Effector CD4-positive, alpha-beta T cell (primary cell): ENCODE measurements at places on chromosomes 7 and 10.
A peak's percentile ranks its signal among the peaks of the same experiment; 100 is the strongest.

DNA sequence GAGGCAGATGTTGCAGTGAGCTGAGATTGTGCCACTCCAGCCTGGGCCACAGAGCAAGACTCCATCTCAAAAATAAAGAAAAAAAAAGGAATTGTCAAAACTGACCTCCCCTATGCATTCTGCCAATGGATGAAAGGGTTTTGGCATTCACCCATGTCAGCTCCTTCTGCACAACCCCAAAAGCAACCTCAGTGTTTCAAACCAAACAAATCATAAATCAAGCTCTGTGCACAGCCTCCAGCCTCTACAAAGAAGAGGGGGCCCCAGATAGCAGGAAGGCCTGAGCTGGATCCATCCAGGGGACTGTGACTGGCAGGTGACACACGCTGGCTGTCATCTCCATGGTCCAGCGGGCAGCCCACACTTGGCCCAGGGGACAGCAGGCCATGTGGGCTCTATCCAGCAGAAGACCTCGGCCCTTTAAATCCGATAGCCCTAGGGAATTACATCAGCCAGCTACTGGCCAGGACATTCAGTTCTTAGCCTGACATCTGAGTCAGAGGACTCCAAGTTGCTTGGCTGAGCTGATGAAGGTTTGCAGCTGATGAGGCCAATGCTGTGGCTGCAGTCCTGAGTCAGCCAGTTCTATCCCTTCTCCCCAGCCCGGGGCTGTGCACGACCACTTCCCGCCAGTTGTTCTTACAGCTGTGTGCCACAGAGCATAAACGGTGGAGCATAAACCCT lies 52.0 kb upstream of the FIGNL1 start:
- DNase-seq, result no peak

GRCh38 chr10:78448470-78448869 lies 414.8 kb downstream of the RPS24 start:
- DNase-seq, result no peak

DNA sequence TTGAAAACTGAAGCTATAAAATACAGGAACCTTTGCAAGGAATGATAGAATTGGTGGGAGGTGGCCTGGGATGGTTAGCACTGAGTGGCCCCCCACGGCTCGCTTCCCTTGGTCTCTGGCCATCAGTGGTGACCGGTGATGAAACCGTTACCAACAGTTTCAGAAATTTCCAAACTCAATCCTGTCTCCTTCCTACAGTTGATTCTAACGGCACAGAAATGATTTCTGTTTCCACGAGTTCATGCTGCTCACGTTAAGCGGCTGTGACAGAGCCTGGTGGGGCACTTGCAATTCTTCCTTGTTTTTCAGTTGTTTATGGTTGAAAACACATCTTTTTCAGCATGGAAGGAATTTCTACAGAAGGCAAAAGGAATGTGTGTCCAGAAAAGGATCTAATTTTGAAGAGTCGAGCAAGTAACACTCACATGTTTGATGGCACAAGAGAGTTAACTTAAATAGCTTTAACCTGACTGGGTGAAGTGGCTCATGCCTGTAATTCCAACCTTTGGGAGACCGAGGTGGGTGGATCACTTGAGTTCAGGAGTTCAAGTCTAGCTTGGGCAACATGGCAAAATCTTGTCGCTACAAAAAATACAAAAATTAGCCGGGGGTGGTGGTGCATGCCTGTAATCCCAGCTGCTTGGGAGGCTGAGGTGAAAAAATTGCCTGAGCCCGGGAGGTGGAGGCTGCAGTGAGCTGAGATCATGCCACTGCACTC lies 100.1 kb downstream of the DNAJB6 start:
- DNase-seq, result no peak

GRCh38 chr7:135235841-135236240 lies 2.2 kb downstream of the STRA8 start:
- no peak for DNase-seq

DNA sequence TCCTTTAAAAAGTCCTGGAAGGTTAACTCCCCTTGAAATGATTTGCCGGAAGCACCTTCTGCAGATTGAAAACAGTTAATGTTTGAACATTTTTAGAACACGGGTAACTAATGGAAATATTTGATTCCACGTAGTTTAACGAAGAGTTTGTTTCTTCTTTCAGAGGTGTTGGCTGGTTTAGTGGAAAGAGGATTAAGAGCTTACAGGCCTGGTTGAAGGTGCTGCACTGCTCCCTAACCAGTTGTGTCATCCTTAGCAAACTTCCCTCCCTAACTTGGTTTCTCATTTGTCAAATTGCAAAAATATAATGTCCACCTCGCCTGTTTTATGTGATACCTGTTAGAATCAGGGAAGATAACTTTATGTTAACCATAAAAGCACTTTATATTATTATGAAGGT lies 243.0 kb upstream of the FZD8 start:
- no peak for DNase-seq

DNA sequence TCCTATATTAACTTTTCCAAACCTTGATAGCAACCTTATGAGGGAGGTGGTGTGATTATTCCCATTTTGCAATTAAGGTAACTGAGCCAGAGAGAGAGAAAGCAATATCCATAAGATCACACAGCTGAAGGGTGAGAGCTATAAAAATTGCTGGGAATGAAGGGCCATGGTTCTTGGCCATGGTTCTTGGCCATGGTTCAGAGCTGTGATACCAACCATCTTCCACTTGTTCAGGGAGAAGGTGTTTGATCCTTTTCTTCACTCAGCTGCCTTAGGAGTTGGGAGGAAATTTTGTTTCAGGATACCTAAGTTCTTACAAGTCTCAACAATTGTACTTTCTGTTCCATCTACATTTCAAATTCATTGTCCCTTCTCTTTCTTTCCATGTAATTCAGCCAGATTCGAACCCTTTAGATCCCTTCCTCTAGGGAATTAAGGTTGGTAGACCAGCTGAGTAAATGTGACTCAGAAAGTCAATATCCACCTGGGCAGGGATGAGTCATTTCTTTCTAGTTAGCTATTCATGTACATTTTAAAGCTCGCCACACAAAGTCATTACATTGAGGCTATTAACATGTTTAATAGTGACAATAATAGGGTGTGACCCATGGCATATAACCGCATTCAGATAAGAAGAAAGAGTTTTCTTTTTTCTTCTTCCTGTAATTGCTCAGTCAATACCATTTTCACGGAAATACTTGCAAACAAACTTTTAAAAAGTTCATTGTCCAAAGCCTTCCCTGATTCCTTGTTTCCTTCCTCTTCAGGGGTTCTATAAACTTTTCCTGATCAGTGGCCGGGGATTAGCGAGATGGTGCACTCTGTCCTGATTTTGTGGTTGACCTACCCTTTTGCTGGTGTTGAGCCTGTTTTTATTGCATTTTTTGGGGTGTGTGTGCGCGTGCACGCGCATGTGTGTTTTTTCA lies 143.4 kb downstream of the TCF7L2 start:
- DNase-seq, result no peak

DNA sequence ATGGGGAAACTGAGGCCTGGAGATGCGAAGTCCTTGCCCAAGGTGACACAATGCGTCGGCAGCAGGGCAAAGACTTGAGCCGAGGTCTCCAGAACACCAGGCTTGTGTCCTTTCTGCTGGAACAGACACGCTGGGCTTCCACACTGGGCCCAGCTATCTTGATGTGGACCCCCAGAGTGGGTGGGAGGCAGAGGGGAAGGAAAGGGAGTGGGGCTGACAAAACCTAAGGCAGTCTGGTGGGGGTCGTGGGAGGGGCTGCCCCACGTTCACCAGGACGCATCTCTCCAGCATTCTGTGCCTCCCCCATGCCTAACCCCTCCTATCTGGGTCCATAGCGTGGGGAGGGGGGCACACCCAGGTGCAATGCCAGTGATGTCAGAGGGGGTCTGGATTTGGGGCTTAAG lies 38.1 kb downstream of the PPIF start:
- DNase-seq, result no peak

GRCh38 chr7:80708123-80708522 lies 69.7 kb downstream of the CD36 start:
- DNase-seq, result no peak

DNA sequence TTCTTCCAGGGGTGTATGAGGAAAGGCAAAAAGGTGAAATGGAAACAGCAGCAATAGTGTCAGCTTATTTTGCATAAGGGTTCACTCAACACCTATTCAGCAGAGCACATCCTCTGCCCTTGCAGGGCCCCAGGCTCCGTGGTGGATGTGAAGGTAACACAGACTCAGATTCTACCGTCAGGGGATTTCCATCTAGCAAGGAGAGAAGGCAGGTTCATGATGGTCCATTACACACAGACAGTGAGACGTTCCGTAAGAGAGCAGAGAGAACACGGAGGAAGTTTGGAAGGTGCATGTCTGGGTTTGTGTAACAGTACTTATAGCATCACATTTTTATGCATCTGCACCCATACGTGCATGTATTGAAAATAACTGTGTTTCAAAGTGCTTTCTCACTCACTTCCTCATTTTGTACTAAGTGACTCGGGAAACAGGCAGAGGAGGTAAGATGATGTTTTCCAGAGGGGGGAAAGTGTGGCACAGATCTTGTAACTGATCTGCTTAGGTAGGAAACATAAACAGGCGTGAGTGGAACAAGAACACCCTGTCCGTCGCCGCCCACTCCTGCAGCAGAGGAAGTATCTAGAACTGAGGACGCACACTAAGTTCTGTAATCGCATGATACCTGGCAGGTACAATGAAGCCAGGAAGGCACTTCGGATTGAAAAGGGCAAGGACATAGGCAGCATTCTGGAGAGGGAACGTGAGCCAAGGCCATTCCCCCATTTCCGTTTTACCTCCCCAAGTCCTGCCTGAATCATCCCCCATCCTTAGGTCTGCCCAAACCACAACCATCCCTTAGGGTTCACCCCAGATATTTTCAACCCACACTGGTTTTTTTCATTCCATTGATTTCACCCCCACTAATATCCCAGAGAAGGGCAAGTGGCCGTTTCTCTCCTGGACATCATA lies 1.0 kb upstream of the ENO4 start:
- peak; percentile 24 for DNase-seq

DNA sequence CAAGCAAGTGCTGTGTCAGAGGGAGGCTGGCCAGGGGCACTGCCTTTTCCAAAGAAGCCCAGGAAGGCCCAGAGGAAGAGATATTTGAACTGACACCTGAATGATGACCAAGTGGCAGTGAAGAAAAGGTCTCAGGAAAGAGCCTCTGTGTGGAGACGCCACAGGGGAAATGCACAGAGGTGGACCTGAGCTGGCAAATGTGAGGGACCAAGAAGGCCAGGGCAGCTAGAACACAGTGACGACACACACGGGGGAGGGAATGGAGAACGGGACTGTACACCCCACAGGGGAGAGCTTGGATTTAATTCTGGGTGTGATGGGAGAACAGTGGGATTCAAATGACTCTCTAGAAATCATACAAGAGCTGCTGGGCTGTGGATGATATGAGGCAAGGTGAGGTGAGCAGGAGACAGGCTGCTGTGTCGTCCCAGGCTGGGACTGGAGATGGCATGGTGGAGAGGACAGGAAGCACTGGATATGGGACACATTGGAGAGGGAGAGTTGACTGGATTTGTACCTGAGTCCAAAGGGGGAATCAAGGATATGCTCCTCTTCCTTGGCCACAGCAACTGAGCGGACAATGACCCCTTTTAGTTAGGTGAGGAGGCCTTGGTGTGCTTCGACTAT lies 84.2 kb upstream of the DDC start:
- DNase-seq, result no peak

DNA sequence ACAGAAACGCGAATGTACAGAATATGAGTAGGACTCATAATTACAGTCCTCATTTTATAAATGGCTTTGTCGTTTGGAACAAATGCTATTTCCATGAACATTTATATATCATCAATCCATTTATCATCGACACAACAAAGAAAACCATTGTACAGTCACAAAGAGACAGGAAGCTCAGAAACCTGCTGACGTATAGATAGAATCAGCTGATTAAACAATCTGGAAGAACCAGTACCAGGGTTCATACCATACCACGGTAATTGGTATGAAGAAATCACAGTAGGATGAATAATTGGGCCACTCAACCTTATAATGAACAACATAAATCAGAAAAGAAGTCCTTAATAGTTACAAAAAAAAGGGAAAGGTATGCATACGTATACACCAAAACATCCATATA lies 295.0 kb downstream of the PARD3 start:
- DNase-seq, result no peak

DNA sequence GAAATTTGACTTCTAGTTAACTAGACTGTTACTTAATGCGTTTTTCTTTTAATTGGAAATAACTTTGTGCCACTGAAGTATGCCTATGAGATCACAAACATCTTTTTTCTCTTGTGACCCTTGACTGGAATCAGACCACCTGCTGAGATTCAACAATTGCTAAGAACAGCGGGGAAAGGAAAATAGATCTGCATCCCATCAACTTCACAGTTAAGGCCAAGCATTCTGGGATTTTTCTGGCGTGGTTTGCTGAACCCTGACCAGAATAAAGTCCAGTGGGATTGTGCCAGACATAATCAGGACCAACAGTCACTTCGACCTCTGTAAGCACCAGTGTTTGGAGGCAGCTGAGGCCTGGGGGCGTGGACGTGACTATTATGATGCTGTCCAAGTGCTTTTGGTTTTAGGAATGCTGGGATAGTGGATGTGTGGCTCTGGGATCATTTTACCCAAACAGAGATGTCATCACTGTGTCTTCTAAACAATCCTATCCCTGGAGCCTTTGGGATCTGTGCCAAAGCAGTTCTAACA lies 373.3 kb upstream of the PRKCQ start:
- no peak for DNase-seq

- no peak for DNase-seq
These were observed 201.6 kb downstream of the MBL2 start for GRCh38 chr10:52571018-52571417.

GRCh38 chr7:47345857-47346298 lies 236.0 kb downstream of the TNS3 start:
- DNase-seq, result no peak

GRCh38 chr7:141094336-141095070 lies 20.6 kb downstream of the TMEM178B start:
- DNase-seq, result no peak

- peak; percentile 53 for DNase-seq
These were observed at the start of gene TCF7L2 for GRCh38 chr10:112949875-112950507. Gene TCF7L2, plus strand, starts transcription at chr10:112950247. Its CDS starts 510 bp downstream, at chr10:112950757.

DNA sequence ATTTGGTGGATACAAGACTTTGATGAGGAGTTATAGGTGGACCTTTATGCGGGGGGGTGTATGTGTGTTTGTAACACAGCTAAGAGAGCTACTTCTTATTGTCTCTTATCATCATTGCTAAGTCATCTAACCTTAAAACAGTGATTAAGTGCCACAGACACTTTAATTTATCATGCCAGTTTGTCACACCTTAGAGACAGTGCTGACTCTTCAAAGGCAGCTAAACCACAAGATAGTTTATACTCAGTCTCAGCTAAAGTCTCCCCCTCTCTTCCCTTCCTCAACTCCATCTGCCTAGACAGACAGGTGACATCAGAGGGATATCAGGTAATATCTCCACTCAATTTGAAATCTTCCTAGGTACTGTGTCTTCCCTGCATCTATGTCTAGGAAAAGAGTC lies 42.2 kb downstream of the MYPN start:
- no peak for DNase-seq

DNA sequence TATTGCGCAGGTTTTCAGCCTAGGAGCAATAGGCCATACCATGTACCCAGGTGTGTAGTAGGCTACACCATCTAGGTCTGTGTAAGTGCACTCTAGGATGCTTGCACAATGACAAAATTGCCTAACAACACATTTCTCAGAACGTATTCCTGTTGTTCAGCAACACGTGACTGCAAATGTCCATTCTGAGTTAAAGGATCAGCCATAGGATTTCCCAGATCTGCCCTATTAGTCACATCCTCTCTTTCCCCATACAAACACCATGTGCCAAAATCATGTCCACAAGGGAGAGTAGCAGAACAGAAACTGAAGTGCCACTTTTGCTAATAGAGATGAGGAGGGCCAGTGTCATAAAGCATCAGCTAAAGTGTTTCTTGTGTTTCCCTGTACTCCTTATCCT lies 42.6 kb upstream of the AMPH start:
- no peak for DNase-seq

GRCh38 chr7:135884495-135885232 lies 92.5 kb downstream of the MTPN start:
- no peak for DNase-seq
